ENCODE measurements at places on chromosomes 2 and 18.
A peak's percentile ranks its signal among the peaks of the same experiment; 100 is the strongest.

DNA sequence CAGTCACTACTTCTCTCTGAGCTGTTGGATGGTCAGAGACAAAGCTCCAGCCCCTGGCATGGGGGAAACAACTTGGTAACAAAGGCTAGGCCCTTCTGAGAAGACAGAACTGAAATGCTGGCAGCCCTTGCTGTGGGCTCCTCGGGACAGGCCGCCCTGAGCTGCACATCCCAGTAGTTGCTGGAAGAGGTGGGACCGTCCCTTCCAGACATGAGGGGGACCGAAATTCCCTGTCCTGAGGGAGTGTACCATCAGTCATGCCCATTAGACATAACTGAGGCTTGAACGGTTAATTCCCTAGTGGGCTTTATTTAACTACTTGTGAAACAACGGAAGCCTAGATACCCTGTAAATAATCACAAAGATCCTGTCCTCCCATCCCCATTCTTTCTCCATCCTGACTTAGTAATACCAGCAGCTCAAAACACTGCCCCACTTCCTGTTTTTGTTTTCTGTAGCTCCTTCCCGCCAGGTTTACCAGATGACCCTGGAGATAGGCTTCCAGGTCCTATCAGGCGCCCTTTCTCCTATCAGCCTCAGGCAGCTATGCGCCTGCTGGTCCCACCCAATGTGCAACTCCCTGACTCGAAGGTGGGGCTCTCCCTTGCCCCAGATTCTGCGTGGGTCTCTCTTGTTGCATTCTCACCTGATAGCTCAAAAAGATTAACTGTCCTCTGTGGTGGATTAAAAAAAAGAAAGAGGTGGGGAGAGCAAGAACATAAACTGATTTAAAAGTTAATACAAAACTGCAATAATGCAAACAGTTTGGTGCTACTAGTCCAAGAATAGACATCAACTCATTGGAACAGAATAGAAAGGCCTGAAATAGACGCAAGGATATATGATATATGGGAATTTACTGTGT lies 37.0 kb upstream of the NT5DC4 start:
- DNase-seq, result no peak

DNA sequence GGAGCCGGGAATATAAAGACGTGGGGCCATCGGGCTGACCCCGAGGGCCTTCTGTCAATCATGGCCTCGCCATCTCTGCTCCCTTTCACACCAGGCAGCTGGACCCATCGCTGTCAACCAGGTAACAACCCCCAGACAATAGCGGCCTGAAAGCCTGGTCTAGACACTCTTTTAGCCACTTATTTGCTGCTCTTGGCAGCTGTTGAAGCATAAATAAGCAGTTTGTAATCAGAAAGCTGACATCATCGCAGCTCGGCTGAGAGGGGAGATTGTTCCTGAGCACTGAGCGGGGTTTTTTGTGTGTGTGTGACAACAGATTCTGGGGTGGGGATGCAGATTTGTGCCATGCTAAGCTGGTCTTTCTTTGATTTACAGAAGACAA lies 423.6 kb upstream of the POU3F3 start:
- no peak for DNase-seq

GRCh38 chr2:18209934-18210639 lies 331.6 kb downstream of the KCNS3 start:
- no peak for DNase-seq

DNA sequence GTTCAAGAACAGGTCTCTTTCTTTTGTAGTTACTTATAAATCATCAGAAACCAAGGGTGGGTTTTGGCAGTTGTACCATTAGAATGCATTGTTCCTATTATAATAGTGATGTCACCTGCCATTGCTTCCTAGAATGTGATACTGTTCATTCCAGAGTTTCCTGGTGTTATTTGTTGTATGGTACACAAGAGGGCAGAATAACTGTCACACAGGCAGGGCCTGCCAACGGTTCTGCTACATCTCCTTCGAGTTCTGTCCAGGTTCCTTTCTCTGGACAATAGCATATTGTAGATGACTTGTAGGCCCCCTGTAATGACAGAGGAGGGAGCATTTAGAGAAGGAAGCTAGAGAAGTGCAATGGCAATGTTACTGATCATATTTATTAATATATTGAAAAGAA lies 98.3 kb downstream of the KLHL14 start:
- no peak for DNase-seq

GRCh38 chr2:130347220-130347925 lies 4.7 kb downstream of the IMP4 start:
- no peak for DNase-seq

- no peak for DNase-seq
Measured at GRCh38 chr2:113175042-113175628, 1.4 kb downstream of the PSD4 start.

DNA sequence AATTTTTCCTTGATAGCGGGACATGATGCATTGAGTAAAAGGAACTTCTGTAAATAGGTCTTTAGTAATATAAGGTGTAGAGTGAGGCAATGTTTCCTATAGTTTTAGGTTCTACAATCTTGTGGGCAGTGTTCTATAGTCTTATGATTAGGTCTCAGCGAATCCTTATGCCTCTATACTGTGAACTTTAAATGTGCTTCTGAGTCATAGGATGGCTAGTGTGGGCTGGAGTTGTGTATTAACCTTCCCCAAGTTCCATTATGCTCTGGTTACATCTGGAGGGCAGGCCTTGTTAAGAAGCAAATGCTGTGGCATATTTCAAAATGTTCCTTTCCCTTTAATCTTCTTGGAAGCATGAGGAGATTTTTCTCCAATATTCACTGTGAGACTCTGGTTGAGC lies 73.5 kb downstream of the ROCK2 start:
- no peak for DNase-seq

GRCh38 chr18:7678801-7679200 lies 111.7 kb downstream of the PTPRM start:
- DNase-seq, result no peak

DNA sequence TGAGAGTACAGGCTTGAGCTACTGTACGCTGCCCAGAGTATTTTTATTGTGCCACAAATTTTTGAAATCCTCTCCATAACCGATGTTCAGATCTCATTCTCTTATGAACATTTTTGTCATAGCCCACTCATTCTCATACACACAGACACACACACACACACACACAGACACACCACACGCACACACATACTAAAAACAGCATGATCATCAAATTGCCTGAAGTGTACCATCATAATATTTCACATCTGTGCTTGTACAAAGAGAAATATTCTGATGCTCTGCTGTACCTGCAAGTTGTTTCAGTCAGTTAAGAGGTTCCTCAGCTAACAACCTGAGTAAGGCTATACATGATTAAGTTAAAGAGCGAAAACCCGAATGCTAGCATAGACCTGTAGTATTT lies 95.1 kb downstream of the LRRTM1 start:
- DNase-seq, result no peak

GRCh38 chr2:158501301-158501700 lies 44.5 kb downstream of the PKP4 start:
- DNase-seq, result no peak

DNA sequence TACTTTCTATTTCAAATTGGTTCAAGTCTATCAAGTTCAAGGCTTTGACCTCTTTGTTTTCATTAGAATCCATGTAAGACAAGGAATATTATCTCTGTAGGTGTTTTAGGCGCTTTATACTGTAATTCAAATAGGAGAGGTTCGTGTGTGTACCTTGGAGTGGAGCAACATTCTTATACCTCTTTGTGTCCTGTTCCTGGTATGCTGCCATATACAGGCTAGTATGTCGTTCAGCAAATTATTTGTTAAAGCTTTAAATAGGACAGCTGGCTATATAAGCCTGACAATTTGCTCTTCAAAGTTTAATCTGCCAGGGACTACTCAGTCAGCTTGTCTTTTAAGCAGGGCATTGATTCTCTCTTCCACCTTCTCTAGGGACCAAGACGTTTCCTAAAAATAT lies 31.1 kb upstream of the SPAG16 start:
- no peak for DNase-seq

- no peak for DNase-seq
Measured at GRCh38 chr18:9101730-9102507, 580 bp upstream of the NDUFV2 start.

GRCh38 chr18:59681521-59682004 lies 15.7 kb downstream of the CCBE1 start:
- no peak for DNase-seq

GRCh38 chr2:120313695-120314615 lies 32.0 kb upstream of the INHBB start:
- no peak for DNase-seq

DNA sequence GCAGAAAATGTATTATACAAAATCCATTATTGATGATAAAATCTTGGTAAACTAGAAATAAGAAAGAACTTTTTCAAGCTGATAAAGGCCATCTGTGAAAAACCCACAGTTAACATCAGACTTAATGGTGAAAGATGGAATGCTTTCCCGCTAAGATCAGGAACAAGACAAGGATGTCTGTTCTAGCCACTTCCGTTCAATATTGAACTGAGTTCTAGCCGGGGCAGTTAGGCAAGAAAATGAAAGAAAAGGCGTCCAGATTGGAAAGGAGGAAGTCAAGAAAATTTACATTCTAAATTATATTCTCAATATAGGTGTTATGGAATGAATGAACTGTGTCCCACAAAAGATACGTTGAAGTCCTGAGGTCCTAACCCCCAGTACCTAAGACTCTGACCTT lies 39.1 kb upstream of the DTNB start:
- DNase-seq, result no peak

GRCh38 chr2:175806125-175806490 lies 196.0 kb downstream of the LNPK start:
- no peak for DNase-seq

- DNase-seq, result no peak
Measured at GRCh38 chr2:133213651-133214050, 354.6 kb downstream of the NCKAP5 start.

GRCh38 chr2:101597347-101597944 lies 100.1 kb upstream of the MAP4K4 start:
- DNase-seq, result no peak

GRCh38 chr2:126681505-126681904 lies 25.5 kb downstream of the GYPC start:
- no peak for DNase-seq

DNA sequence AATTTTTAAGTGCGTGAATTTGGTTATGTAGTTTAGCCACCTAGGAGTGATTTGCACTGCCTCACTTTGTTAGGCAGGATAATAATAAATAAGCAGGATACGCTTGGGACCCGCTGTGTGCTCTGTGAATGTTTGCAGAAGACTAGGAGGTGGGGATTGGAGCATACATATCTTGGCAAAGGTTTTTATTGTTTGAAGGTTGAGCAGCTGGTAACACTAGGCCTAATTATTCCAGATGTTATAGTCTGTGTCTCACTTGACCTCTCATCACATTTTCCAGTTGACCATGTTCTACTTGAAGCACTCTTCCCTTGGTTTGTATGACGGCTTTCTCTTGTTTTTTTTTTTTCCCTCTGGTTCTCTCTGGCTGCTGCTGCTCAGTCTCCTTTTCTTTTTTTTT lies 42.7 kb downstream of the FHOD3 start:
- no peak for DNase-seq

GRCh38 chr2:237060534-237061312 lies 25.0 kb upstream of the COPS8 start:
- DNase-seq, result peak; percentile 67

GRCh38 chr2:128606837-128607236 lies 288.2 kb upstream of the HS6ST1 start:
- DNase-seq, result no peak

DNA sequence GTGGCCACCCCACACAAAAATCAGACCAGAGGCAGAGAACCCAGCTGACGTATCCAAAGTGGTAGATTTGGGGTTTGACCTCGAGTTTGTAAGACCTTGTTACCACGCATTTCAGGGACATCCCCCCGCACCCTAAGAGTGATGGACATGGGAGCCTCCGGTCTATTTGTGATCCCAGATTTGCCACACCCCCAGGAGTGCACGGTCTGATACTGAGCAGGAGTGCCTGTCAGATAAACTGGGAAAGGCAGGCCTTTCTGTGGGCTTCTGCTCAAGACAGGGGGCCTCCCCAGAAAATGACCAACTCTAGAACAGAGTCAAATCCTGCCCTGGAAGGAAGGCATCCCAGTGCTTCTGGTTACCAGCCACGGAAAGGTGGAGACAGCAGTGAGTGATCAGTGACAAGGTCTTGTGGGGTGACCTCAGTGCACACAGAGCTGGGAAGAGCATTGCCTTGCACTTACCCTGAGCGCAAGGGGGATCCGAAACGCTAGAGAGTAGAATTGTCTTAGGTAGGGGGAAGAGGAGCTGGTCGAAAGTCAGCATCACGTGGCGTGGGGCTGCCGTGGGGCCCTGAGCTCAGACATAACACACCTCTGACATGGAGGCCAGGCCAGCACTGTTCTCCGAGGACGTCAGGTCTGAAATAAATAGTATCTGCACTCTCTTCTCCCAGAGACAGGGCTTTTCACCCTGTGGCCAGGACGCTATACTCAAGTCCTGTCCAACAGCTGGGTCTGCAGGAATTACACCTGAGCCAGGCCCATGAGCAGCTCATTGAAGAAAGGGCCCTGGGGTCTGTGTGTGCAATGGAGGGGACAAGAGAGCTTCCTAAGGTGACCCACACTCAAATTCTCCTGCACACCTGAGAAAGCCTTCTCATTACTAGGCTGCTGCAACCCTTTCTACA lies 242.4 kb upstream of the SALL3 start:
- no peak for DNase-seq

DNA sequence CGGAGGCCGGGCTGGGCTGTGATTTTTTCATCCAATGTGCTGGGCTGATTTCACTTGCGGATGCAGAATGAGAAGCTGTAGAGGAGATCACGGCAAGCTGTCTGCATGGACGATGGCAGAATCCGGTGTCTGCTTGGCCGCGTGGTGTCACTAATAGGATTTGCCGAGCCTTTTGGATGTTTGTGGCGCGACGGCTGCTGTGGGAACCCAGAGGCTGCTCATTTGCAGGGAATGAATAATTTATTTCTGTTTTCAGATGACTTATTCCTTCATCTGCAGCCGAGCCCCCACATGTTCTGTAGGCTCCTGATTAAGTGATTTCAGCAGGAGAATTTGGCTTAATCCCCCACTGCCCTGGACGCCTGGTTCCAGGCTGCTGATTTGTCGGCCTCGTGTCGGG lies 62.6 kb downstream of the ODC1 start:
- DNase-seq, result no peak

GRCh38 chr2:70132244-70133126 lies 45.2 kb downstream of the PCBP1 start:
- DNase-seq, result no peak

GRCh38 chr2:120638450-120638849 lies 97.2 kb upstream of the GLI2 start:
- no peak for DNase-seq
